ENCODE measurements at places on chromosomes 11 and 22. TPM values are rescaled to one million over a fixed set of nuclear protein-coding genes. Genes with fewer than 3 reads are reported as not detected.

Gene APOBEC3A
- not detected for total RNA-seq

DNA sequence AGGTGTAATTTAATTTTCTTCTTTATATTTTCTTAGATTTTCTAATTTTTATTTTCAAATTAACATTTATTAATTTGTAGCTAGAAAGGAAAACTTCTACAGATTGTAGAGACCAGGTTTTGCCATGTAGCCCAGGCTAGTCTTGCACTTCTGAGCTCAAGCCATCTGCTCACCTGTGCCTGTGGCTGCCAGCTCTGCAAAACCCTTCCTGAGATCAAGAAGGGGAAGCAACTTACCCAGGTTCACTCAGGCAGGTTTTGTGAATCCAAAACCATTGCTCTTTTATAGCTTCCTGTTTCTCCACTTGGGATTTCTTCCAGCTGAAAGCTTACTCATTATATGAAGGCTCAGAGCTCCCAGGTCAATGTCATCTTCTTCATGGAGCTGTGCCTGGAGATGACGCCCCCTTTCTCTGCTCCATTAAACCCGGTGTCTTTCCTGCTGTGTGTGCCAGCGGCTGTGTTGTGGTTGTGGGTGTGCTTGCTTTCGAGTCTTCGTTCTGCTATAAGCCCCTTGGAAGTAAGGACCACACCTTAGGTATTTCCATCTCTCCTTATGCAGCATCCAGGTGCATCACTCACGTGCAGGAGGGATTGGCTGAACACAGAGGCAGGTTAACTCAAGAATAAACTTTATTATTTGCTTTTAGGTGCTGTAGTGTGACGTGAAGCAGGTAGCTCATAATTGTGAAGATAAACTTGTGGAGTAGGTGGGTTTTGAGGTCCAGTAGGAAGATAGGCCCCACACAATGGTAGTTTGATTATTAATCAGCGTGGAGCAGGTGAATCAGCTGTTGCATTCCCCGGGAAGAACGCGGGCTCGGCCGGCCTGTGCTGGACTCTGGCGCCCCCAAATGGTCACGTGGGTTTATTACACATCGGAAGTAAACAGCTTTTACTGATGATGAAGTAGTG, 42.2 kb upstream of the INCENP start:
- peak; percentile 79 for DNase-seq

DNA sequence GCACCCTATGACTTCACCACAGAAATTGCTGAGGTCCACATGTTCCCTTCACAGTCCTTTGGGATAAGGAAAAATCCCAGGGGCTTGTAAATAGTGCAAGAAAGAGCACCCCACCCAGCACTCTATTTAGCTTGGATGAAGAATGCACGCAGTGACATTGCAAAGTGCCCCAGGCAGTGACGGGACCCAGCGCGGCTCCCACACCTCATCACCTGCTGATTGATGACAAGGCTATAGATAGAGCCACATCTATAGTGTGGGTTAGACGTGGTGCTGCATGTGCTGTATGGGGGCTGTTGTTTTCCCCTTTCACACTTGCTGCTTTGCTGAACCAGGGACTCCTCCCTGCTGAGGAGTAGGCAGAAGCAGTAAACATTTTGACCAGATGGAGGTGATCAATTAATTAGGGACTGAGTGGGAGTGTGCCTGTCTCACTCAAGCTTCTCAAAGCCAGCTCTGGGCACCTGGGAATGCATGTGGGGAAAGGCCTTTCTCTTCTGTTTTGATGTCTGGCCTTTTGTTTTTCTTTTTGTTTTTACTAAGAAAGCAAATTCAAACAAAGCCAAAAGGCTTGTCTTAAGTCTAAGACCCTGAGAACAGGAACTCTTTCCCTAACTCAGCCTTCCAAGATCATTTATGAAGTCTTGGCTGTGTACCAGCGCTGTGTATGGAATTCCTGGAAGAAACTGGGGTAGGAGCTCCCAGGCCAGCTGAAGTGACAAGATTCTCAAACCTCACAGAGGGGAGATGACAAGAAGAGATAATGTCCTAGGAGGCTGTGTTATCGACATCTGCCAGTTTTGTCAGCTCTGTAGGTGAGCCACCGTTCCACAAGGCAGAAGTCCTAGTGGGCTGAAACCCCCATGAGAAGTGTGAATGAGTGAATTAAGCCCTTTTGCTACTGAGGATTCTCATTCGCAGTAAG, 219.7 kb downstream of the BARX2 start:
- no peak for DNase-seq

DNA sequence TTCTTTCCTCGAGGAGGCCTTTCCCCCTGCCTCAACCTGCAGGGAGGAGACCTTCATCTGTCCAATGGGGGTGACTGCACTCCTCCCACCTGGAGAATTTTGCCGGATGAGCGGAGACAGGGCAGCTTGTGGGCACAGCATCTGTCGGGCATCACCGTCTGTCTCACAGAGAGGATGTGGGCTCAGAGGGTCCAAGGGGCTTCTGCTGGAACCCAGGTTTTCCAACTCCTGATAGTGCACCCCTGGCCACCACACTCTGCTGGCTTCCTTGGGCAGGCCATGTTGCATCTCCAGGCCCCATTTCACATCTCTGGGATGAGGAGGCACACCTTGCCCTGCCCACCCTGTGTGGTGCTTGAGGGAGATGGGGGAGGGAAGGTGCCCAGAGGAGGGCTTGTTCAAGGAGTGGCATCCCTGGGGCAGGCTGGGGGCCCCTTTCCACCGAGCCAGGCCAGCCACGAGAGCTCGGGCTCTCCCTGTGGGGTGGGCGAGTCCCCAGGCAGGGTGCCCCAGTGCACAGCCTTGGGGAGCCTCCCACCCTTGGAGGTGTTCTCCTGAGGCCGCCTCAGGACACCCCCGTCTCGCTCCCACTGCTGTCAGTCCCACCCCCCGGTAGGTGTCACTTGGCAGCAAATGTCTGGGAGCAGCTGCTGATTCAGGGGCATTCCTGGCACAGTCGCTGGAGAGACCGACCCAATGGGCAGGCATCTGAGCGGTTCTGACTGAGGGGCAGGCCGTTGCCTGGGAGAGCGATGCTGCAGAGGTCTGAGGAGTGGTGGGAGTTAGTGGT, 84.2 kb downstream of the MORC2 start:
- DNase-seq, result no peak

DNA sequence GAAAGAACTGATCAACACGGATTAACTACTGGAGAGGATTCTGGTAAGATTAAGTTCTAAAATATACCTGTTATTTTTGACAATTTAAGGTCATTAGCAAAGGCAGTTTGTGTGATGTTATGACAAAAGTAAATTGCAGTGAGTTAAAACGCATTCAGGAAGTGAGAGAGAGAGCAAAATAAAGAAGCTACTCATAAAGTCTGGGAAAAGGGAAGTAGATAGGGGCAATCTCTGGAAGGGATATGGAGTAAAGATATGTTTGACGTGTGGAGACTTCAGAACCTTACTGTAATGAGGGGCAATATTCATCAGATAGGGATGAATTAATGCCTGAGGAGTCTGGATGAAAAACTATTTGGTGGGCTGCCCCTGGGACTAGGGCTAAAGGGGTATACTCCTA, 16.8 kb downstream of the OR56B4 start:
- no peak for DNase-seq

Gene APOBEC3F
- total RNA-seq, result 0.45 TPM

DNA sequence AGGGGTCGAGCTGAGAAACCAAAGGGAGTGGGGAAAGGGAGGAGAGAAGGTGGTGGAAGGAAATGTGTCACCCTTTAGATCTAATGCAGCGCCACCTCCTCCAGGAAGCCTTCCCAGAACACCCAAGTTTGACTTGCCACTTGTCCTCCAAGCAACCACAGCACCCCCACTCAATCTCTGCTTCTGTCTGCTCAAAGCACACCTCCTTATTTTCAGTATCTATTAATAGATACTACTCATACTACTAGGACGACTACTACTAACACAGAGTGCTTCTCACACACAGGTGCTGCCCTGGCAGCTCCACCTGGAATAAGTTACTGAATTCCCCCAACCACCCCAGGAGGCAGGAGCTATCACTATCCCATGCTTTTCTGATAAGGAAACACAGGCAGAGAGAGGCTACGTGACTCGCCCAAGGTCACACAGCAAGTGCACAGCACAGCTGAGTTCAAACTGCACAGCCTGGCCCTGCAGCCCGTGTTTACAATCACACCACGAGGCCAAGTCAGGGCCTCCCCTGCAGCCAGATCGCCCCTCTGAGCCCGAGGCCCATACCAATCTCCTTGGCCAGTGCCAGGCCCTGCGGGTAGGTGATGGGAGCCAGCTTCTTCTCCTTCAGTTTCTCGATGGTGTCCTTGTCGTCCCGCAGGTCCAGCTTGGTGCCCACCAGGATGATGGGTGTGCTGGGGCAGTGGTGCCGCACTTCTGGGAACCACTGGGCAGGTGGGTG, 13.2 kb downstream of the RAC2 start:
- no peak for DNase-seq

GRCh38 chr22:43885786-43886185, 6.0 kb downstream of the PNPLA5 start:
- no peak for DNase-seq

Gene SYT9
- 5.2 TPM for total RNA-seq

- DNase-seq, result no peak
Measured at GRCh38 chr22:46303347-46303965, 6.8 kb downstream of the GTSE1 start.

GRCh38 chr11:34243600-34244464, 114.0 kb downstream of the ABTB2 start:
- no peak for DNase-seq

Gene WNT7B
- total RNA-seq, result 3.5 TPM

DNA sequence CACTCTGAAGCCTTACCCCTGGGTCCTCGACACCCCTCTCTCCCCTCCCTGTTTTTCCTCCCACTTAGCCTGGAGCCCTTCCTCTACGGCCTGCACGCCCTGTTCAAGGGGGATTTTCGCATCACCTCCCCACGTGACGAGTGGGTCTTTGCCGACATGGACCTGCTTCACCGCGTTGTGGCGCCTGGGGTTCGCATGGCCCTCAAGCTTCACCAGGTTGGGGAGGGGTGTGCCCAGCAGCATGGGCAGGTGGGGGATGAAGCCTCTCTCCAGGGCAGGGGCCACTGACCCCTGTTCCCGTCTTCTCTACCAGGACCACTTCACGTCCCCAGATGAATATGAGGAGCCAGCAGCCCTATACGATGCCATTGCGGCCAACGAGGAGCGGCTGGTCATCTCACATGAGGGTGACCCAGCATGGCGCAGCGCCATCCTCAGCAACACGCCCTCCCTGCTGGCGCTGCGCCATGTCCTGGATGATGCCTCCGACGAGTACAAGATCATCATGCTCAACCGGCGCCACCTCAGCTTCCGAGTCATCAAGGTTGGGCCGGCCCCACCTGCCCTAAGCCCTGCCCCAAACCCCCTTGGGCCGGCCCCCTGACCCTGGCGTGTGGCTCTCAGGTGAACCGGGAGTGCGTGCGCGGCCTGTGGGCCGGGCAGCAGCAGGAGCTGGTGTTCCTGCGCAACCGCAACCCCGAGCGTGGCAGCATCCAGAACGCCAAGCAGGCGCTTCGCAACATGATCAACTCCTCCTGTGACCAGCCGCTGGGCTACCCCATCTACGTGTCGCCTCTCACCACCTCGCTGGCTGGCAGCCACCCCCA, 2.8 kb upstream of the SIPA1 start:
- no peak for DNase-seq

Gene HSPB2
- not detected for total RNA-seq

GRCh38 chr11:132158091-132158490, 787.7 kb downstream of the NTM start:
- peak; percentile 37 for DNase-seq

Gene KRTAP5-7
- not detected for total RNA-seq

DNA sequence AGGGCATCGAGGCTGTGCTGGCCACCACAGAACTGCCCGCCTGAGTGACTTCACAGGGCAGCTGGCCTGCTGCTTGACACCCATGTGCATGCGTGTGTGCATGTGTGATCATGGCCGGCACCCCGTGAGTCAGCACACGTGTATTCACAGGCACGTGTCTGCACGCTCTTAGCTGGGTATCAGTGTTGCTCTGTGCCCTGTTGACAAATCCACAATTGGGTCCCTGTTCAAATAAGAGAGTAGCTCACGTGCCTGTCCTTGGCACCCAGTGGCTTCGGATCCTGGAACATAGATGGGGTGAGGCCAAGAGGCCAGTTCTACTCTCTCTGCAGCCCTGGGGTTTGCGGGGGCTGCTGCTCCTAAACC, 14.0 kb downstream of the B3GAT1 start:
- DNase-seq, result no peak

Gene SLCO2B1
- 0.12 TPM for total RNA-seq

GRCh38 chr11:105609832-105610781, at the start of gene GRIA4:
GRIA4 (plus strand) TSS chr11:105610073; CDS start chr11:105610998, 925 bp downstream.
- peak; percentile 76 for DNase-seq

DNA sequence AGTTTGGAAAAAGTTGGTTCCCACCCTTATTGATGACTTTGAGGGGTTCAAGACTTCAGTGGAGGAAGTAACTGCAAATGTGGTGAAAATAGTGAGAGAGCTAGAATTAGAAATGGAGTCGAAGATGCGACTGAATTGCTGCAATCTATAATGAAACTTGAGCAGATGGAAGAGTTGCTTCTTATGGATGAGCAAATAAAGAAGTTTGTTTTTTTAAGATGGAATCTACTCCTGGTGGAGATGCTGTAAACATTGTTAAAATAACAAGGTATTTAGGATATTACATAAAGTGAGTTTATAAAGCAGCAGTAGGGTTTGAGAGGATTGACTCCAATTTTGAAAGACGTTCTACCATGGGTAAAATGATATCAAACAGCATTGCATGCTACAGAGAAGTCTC, 64.2 kb upstream of the GRK2 start:
- DNase-seq, result no peak

Measured in neural progenitor cell (in vitro differentiated cells).